Left kidney (tissue), 8 donors: ENCODE measurements at places on chromosomes 16 and 17.
A peak's percentile ranks its signal among the peaks of the same experiment; 100 is the strongest.

DNA sequence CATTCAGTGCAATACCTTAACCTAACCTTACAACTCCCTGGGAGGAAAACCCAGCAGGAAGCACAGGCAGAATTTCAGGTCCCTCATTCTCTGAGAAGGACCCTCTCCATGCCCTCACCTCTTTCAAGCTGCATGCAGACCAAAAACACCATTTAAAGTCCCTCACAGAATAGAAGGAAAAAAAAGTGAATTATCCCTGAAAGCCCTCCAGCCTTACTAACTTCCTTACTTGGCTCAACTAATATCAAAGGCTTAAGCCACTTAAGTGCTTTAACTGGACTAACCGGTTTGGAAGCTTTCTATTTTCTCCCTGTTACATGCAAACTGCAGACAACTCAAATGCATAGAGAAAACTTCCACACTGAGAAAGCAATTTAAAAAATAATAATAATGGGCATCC lies 60.5 kb downstream of the ADAMTS18 start:
- peak; percentile 36 for DNase-seq

- no peak for DNase-seq
Observed at GRCh38 chr16:21653571-21653970, 1.2 kb upstream of the IGSF6 start.

GRCh38 chr17:50264263-50265113 lies 9.8 kb upstream of the TMEM92 start:
- no peak for DNase-seq

GRCh38 chr16:78607465-78607864 lies 508.0 kb downstream of the WWOX start:
- no peak for DNase-seq
